ENCODE measurements at places on chromosomes 3 and 15.

- DNase-seq: no peak
These were observed 225.2 kb downstream of the ADAMTS17 start for GRCh38 chr15:100116416-100117190.

DNA sequence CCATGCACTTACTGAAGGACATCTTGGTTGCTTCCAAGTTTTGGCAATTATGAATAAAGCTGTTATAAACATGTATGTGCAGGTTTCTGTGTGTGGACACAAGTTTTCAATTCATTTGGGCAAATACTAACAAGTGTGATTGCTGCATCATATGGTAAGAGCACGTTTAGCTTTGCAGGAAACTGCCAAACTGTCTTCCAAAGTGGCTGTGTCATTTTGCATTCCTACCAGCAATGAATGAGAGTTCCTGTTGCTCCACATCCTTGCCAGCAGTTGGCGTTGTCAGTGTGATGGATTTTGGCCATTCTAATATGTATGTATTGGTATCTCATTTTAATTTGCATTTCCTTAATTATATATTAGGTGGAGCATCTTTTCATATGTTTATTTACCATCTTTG is 280.1 kb downstream of the SV2B start:
- DNase-seq: no peak

GRCh38 chr3:120324190-120324589 is 25.0 kb downstream of the LRRC58 start:
- DNase-seq: no peak

DNA sequence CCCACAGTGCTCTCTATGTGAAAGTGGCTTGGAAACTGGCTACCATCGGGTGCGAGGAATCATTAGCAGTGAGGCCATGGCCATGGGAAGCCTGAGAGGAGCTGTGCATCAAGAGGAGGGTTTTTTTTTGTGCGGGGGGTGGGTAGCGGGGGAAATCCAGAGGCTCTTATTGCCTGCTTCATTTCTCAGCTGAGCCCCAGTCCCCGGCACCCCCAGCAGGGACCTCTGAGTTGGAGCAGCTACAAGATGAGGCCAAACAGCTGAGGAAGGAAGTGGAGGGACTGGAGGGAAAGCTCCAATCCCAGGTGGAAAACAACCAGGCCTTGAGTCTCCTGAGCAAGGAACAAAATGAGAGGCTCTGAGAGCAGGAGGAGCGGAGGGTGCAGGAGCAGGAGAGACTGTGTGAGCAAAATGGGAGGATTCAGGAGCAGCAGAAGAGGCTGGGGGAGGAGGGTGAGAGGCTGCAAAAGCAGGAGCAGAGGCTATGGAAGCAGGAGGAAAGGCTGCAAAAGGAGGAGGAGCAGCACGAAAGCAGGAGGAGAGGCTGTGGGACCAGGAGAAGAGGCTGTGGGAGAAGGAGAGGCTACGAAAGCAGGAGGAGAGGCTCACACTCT is 76.7 kb downstream of the ADAMTS7 start:
- DNase-seq: no peak

GRCh38 chr3:30692498-30693130 is 86.2 kb downstream of the TGFBR2 start:
- no peak for DNase-seq

DNA sequence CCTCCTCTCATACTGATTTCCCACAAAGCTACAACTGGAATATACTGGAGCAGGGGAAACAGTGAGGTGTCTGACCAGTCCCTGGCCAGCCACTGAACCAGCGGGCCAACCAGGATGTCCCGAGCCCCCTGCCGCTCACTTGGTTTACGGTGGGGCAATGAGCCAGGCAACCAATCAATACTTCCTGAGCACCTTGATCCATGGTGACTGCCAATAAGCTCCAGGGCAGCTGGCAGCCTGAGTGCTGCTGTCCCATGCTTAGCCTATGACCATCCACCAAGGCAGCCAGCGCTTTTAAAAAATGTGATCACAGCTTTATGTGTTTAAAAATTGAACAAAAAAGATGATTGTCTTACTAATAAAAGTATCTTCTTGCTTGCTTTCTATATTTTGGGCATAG is 4.2 kb downstream of the SCN10A start:
- DNase-seq: no peak
